SW 1271 (cell line): ENCODE measurements at places on chromosomes 2 and 18.
A peak's percentile ranks its signal among the peaks of the same experiment; 100 is the strongest.

DNA sequence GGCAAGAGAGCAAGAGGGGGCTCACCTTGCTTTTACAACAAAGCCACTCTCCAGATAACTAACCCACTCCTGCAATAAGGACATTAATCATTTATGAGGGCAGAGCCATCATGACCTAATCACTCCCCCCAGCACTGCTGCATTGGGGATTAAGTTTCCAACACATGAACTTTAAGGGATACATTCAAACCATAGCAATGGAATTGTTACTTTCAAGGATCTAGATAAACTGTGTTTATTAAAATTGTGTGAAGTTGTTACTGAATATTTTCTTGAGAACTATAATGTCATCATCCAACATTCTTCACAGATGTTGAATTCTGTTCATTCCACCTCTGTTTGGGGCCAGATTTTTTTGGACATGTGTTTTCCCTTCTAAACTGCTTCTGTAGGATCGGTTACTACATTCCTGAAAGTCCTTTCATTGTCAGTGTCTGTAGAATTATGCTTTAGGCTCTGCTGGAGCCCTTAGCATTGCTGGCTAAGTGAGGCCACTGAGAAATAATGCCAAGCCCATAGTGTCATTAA lies 50.4 kb downstream of the SPATS2L start:
- peak; percentile 9 for DNase-seq

GRCh38 chr2:122875091-122875865 lies 1119.8 kb downstream of the TSN start:
- no peak for DNase-seq

DNA sequence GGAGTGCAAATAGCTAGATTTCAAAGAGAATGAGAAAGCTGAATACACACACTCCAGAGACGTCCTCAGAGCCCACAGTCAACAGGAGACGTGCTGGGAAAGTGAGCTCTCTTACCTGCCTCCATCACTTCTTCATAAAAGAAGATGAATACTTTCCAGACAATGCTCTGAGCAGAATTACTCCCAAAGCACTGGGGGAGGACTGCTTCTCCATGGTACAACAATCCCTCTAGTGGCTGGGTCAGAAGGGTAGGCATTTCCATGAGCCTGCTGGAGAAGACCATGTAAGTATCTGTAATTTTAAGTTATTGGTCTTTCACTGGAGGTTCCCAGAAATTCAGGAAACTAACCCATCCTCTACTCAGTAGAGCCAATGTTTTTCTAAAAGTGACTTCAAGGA lies 190.3 kb downstream of the RBM43 start:
- no peak for DNase-seq

GRCh38 chr2:18180912-18181311 lies 302.4 kb downstream of the KCNS3 start:
- no peak for DNase-seq

DNA sequence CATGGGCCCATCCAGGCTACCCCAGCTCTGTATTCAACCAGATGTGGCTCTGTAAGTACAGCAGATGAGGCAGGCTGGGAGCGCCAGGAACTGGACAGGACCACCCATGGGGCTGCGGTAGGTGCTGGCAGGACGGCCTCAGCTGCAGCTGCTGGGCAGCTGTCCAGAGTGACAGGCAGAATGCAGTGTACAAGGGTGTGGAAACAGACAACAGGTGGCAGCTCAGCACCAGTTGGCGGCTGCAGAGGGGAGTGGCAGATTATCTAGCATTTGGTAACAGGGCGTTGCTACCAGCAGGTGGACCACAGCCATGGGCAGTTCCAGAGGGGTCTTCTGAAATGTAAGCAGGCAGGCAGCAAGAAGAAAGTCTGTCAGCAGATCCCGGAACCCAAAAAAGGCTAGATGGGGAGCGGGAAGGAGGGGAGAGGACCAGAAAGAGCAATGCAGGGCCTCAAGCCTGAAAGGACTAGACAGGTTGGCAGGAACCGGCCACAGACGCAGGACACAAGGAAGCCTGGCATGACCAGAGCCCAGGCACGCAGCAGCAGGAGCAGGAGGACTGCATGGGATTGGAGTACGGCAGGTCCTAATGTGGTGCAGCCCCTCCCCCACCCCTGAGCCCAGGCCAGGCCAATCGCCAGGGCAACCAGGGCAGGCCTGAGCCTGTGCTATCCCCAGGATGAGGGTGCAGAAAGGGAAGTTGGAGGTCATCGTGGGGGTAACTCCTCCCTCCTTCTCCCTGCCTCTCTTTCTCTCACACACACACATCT lies 24.7 kb downstream of the PKDCC start:
- DNase-seq, result no peak

GRCh38 chr2:100653449-100654035 lies 90.7 kb downstream of the PDCL3 start:
- DNase-seq, result no peak

DNA sequence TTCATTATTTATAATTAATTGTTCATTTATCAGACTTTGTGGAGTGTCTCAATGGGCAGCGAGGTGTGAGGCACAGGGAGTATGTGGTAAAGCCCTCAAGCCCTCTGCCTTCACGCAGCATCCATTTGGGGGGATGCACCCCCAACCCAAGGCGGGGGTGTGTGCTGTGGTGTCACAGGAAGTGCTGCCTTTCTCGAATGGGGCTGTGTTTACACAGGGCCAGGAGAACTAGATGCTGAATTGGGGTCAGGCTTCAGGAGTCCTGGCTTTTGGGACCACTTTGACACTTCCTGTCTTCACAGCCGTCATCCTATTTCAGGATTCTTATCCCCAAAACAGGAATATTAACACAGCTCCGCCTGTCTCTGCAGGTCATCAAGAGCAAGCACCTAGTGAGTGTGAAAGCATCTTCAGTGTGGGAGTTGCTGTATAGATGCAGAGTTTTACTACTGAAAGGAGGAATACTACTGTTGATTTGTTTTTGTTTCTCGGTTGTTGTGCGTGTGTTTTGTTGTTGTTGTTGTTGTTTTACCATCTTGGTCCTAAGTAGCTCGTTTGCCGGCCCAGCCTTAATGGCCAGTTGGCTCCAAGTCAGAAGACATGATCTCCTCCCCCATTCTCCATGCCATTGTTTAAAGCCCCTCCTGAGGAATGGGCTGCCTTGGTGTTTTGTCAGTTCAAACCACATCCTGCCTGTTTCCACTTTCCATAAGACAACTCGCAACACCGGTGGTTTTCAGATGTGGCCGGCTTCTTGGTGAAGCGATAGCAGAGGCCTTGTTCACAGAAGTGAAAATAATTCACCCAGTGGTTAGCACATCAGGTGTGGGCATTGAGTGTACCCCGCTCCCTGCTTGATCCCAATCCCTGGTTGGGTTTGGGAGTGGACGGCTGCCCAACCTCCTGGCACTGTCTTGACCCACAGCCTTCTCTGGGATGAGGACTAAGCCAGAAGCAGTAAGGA lies 221.3 kb downstream of the BCL2 start:
- DNase-seq, result no peak

DNA sequence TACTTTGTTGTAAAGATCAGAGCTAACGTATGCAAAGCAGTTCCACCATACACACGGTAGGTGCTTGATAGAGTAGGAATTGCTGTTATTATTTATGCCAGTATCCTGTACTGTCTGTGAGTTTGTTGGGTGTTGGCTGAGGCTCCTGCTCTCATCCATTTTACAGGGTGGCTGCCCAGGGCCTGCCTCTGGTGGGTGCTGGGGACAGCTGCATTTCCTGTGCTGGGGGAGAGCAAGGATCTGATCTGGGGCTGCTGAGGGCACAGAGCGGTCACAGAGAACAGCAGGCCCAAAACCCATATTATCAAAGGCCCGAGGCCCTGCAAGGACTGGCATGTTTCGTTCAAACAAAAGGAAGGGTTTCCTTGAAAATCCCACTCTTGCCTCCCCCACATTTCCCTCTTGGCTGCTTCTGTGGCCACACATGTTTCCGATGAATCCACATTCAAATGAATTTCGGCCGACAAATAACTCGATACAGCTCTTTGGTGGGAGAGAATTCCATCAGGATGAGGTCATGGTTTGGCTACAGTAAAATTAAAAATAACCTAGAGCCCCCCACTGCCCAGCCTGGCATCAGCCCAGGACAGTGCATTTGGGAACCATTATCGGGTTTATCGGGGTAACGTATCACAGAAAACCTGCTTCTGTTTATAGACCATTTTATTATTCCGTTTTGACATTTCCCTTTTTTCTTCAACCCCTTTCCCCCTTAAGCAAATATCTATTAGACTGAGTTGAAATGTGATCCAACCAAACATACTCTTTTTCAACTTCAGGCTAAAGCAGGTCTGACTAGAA lies 143.4 kb downstream of the CYRIA start:
- DNase-seq, result no peak

GRCh38 chr2:139480161-139480650 lies 700.0 kb upstream of the NXPH2 start:
- no peak for DNase-seq

GRCh38 chr2:11203480-11203879 lies 48.2 kb downstream of the SLC66A3 start:
- peak; percentile 80 for DNase-seq

GRCh38 chr2:109269706-109270504 lies 140.9 kb downstream of the SH3RF3 start:
- DNase-seq, result no peak

DNA sequence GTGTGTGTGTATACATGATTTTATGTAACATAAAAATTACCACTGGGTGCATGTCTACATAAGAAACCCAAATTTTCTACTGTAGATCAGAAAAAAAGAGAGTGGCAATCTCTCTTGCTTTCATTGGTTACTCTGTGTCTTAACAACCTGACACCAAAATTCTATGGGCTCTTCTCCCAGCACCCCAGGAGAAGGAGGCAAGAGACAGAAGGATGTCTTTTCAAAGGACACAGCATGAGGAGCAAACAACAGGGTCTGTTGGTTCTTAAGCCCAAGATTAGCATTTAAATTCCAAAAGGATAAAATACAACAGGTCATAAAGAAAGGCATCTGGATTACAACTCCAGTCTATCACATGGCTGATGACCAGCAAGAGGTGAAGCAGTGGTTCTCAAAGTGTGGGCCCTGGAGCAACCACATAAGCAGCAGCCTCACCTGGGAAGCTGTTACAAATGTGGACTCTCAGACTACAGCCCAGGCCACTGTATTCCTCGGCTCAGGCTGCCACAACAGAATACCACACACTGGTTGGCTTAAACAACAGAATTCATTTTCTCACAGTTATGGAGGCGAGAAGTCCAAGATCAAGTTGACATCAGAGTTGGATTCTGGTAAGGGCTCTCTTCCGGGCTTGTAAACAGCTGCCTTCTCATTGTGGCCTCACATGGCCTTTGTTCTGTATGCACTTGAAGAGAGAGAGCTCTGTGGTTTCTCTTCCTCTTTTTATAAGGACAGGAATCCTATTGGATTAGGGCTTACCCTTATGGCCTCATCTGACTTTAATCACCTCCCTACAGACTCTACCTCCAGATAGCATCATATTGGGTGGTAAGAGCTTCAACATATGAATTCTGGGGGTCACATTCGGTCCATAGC lies 79.8 kb upstream of the RNF152 start:
- DNase-seq, result no peak

- DNase-seq, result no peak
These were observed 167.8 kb upstream of the APCDD1 start for GRCh38 chr18:10286580-10287150.

- DNase-seq, result no peak
These were observed 90.1 kb upstream of the SMAD2 start for GRCh38 chr18:48020337-48021250.

GRCh38 chr2:28950941-28951630 lies 30.0 kb upstream of the TOGARAM2 start:
- no peak for DNase-seq

GRCh38 chr2:122081751-122082150 lies 326.3 kb downstream of the TSN start:
- no peak for DNase-seq

GRCh38 chr2:43944915-43945314 lies 50.9 kb downstream of the LRPPRC start:
- no peak for DNase-seq

DNA sequence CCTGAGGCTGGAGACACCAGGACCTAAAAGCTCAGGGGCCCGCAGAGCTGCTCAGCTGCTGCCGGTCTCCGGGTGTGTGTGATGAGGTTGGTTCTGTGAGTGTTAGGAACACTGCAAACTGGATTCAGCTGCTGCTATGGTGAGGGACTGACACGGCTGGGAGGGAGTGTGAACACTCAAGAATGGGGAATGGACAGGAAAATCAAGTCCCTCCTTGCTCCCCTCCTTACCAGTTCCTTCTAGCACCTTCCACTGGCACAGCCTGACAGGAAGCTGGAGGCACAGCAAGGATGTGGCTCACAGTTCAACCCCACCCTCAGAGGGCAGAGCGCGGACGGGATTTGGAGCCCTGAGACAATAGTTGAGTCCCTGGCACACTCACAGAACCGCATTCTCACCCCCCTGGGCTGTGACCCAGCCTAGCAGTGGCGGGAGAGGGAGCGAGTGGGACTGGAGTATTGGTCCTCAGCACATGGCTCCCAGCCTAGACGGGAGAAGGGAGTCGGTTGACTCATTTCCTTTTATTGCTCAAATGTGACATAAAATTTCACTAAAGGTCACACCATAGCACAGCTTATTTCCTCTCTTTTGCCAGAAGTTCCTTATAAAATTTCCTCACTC lies 42.5 kb downstream of the LRRC30 start:
- DNase-seq, result peak; percentile 3

- no peak for DNase-seq
These were observed 15.2 kb downstream of the NABP1 start for GRCh38 chr2:191693166-191693565.
